ENCODE measurements at places on chromosomes 4 and X.

GRCh38 chr4:39331191-39331590 lies 35.0 kb downstream of the RFC1 start:
- DNase-seq = peak; percentile 6

DNA sequence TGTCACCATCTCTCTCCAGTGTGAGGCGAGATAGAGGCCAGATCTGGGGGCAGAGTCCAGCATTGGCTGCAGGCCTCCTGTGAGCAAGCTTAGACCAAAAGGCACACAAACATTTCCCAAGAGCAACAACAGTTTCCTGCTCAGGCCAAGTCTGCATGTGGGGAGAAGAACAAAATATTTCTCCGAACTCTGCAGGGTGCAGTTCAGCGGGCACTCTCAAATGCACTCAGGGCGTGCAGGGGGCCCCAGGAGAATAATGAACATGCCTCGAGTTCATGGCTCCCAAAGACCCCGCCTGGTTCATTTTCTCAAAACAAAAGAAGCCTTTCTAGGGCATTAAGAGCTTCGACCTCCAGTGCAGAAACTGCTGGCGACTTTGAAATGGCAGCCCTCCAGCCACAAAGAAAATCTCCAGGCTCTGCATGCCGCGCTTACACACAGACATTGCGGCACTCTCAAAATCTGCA lies 57.8 kb upstream of the HELT start:
- no peak for DNase-seq

DNA sequence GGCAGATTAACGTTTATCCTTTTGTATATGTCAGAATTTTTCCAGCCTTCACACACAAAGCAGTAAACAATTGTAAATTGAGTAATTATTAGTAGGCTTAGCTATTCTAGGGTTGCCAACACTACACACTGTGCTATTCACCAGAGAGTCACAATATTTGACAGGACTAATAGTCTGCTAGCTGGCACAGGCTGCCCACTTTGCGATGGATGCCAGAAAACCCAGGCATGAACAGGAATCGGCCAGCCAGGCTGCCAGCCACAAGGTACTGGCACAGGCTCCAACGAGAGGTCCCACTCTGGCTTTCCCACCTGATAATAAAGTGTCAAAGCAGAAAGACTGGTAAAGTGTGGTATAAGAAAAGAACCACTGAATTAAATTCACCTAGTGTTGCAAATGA lies 94.8 kb downstream of the TET2 start:
- DNase-seq = no peak

DNA sequence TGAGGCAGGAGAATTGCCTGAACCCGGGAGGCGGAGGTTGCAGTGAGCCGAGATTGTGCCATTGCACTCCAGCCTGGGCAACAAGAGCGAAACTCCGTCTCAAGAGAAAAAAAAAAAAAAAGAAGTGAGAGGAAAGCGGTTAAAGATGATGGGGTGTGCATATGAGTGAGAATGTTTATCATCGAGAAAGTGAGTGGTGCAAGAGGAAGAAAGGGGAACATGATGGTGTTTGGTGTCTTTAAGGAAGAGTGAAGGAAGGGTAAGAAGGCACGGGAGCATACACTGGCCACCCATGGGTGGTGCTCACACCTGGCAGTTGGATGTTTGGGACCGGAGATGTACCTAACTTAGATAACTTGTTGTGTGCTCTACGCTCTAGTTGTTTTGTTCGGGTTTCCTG lies 62.2 kb downstream of the STOX2 start:
- DNase-seq = peak; percentile 95

DNA sequence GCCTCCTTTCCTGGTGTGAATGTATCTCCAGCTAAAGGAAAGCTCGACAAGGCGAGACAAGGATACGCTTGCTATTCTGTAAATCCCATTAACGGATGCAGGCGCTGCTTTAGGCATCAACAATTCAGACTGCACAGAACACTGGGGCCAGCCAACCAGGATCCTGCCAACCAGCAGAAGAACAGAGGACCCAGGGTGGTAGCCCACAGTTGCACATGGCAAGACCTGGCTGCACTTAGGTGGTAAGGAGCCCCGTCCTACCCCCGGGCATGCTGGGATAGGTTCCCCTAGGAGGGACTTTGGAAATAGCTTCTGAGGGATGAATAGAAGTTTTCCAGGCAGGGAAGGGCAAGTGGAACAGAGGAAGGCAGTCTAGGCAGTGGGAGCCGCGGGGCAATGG lies 20.7 kb downstream of the PSAPL1 start:
- no peak for DNase-seq

DNA sequence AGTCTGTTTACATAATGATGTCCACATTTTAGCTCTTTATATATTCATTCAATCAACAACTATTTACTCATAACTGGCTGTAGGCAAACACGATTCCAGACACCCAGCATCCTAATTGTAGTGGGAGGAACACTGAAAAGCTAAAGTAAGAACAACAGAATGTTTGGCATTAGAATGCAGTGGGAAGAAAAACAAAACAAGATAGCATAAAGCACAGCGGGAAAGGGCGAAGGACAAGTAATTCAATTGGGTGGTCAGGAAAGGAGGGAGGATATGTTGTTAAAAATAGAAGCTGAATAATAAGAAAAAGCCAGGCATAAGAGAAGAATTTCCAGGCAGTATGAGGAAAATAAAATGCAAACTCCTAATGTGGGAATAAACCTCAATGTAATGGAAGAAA lies 189.5 kb upstream of the FAT4 start:
- DNase-seq = no peak

GRCh38 chrX:121496966-121497365 lies 449.6 kb downstream of the GLUD2 start:
- no peak for DNase-seq

GRCh38 chrX:106050054-106050453 lies 11.5 kb upstream of the SERPINA7 start:
- DNase-seq = no peak

DNA sequence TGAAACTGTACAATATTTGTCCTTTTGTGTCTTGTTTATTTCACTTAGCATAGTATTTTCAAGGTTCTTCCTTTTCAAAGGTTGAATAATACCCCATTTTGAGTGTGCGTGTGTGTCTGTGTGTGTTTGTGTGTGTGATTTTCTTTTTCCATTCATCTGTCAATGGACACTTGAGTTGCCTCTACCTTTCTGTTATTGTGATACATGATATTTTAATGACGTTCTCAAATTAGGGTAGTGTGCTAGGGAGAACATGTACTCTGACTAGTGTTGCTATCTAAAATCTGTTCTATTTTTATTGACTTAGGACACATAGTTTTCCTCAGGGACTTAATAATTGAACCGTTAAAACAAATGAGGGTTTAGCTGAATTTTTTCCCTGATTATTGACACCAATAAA lies 9.9 kb downstream of the MMRN1 start:
- no peak for DNase-seq

GRCh38 chrX:155873188-155873587 lies 8.0 kb upstream of the VAMP7 start:
- DNase-seq = no peak

- no peak for DNase-seq
These were observed 289.8 kb upstream of the SPOCK3 start for GRCh38 chr4:167524091-167524490.

DNA sequence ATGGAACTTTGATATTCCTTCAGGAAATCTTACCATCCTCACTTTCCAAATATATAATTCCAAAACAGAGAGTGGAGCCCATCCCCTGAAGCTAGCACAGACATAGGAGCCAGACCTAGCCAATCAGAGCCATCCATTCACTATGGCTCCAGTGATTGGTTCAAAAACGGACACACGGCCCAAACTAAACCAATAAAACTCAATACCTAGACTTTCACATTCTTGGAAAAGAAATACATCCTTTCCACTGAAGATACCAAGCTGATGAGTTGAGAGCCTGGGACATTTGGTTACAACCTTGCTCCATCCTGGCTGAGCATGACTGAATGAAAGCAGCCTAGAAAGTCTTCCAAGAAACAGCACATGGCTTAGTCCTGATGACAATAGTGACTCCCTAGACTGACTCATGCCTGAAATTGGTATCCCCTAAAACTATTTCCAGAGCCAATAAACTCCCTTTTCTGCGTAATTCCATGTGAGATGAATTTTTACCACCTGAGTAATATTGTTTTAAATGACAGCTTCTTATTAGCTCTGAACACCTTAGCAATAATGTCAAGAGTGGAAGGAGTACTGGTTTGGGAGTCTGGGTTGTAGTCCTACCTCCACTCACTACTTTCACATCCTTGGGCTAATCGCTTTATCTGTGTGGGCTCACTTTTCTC lies 189.6 kb upstream of the LNX1 start:
- no peak for DNase-seq

DNA sequence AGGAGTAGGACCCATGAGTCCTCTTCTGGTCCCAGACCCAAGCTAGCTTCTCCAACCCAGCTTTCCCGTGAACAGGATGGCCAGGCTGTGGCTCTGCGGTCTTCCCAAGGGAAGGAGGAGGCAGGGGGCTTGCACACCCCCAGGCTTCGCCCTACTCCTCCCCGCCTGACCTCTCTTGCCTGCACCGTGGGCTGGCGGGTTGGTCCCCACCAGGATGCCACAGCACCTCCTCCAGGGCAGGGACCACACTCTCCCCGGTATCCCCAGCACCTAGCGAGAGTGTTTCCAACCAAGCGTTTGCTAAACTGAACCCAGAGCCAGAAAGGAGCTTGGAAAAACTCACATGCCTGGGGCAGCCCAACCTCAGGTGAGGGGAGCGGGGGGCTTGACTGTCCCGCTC lies 9.0 kb upstream of the S100P start:
- DNase-seq = no peak

DNA sequence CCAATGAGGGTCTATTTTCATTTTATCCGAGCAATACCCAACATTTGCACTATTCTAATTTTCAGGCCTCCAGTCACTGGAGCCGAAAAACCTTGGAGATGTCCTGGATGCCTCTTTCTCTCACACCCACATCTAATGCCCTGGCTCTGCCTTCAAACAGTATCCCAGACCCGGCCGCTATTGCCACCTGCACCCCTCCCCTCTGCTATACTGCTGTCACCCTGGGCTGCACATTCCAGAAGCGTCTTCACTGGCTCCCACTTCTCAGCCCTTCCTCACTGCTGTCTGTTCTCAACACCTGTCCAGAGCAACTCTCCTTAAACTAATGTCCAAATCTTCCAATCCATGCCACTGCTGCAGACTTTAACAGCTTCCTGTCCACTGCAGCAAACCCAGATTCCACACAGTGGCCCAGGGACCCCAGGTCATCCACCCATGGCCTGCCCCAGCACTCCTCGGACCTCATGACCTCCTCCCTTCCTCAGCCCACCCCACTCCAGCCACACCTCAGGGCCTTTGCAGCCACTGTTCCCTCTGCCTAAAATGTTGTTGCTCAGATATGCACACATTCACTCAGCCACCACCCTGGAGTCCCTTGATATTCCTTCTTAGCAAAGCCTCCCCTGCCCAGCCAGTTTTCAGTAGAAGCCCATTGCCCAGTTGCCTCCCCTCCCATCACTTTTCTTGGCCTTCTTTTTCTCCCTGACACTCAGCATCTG lies 30.5 kb upstream of the PPP2R2C start:
- no peak for DNase-seq

- no peak for DNase-seq
These were observed 9.0 kb upstream of the MAGEA8 start for GRCh38 chrX:149871940-149872339.

GRCh38 chrX:129655547-129656249 lies 942 bp upstream of the APLN start:
- no peak for DNase-seq

GRCh38 chr4:42460043-42460442 lies 62.8 kb downstream of the SHISA3 start:
- no peak for DNase-seq

- no peak for DNase-seq
These were observed 742 bp upstream of the TAF1 start for GRCh38 chrX:71365356-71365874.

DNA sequence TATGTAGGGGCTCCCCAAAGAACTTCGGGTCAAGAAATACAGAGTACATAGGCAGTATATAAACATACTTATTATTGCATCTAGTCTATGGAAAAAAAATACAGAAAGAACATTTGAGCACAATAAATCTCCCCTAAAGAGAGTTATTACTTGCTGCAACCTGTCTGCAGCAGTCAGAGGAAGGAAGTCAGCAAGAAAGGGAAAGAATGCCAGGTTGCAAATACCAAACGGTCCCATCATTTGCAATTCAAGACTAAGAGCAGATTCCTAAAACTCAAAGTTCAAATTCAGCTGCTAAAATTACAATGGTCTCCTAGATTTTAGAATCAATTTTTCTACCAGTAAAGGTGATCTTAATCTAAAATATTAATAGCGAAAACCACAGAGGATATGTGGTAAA lies 236.2 kb upstream of the NUDT6 start:
- DNase-seq = no peak

DNA sequence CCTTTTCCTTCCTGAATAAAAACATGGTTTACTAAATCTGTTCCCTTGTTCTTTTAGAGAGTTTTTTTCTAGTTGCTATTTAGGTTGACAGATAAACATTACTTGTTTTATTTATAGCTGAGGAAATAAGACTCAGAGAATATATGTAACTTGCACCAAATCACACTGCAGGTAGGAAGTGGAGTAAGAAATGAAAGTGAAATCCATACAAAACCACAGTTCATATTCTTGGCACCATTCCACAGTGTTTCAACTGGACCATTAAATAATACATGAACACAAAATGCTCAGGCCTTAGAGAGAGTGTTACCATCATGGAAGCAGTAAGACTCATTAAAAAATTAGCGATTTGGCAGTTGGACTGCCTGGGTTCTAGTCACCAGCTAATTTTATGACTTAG lies 326.9 kb upstream of the SLIT2 start:
- no peak for DNase-seq

- DNase-seq = no peak
These were observed 641.0 kb upstream of the FRG1 start for GRCh38 chr4:189299706-189300105.

GRCh38 chr4:70449220-70449619 lies 22.8 kb upstream of the MUC7 start:
- DNase-seq = no peak

DNA sequence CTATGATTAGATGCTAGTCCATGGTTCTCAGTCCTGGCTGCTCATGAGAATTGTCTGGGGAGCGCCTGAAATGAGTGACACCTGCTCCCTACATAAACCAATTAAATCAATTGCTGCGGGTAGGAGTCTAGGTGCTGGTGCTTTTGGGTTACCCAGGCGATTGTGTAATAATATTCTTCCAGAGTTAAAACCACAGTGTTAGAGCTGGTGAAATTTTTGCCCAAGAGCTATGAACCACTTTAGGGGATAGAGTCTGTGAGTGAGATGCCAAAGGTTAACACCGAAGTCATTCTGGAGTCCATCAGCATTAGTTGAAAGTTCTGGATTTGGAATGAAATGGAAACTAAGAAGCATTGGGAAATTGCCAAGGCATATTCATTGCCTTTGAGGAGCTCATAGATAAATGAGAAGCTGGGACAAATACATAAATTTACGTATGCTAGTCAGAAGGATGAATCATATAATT lies 15.3 kb downstream of the PDK3 start:
- peak; percentile 52 for DNase-seq

DNA sequence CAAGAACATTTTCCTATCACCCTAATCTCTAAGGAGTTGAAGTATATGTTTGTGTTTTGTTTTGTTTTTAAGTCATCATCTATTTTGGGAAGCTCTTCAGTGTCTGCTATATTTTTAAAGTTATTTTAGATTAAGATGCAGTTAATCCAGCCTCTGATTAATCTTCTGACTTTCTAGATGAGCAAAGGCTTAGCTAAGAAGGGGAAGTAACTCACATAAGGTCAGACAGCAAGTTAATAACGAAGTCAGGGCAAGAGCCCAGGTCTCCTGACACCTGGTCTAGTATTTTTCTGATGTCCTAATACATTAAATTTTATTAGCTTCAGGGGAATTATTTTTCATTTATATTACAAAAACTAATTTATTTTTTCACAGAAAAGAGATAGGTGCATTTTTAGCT lies 168.5 kb downstream of the SOWAHB start:
- DNase-seq = peak; percentile 11

Measured in MV-4-11 (cell line).